Heart left ventricle (tissue), 16 donors: ENCODE measurements at places on chromosomes 2 and 18. TPM values are rescaled to one million over a fixed set of nuclear protein-coding genes. Genes with fewer than 3 reads are reported as not detected.

CXCR2 gene
- 0.19 TPM for polyA plus RNA-seq

C2orf92 gene
- 0.89 TPM for polyA plus RNA-seq

TRAPPC8 gene
- 9.5 TPM for polyA plus RNA-seq

APLF gene
- 0.65 TPM for polyA plus RNA-seq

DNA sequence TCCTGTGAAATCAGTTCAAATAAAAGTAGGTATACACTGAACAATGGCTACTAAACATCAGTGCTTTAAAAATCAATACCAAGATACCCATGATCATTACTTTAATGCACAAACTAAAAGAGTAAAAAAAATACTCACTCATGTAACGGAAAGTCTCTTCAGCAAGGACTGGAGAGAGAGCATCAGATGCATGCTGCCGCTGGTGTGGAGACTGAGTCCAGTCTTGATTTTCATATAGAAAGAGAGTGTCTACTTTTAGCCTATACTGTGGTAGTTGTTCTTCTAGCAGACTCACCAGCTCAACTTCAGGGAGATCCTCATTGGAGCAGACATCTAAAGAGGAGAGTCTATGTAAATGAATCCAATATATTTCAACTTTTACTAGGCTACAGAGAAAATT, 44.0 kb downstream of the TRAK2 start:
- DNase-seq = no peak

- DNase-seq = no peak
Observed at GRCh38 chr18:75586130-75586889, 158.8 kb upstream of the SMIM21 start.

GRCh38 chr2:67806816-67807215, 256.0 kb downstream of the C1D start:
- DNase-seq = no peak

DNA sequence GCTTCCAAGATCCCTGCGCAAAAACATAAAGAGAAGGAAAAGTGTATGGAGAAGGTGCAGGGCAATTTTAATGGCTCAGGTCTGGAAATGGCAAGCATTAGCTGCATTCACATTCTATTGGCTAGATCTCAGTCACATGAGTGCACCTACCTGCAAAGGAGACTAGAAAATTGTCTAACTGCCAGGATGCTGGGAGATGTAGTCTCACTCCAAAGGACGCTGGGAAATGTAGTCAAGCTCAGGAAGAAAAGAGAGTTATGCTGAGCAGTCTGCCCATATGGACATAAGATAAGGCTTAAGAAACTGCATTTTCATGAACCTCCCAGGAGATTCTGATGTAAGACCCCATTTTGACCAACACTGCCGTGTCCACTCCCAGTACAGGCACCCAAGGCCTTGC, 9.5 kb upstream of the KLHL29 start:
- no peak for DNase-seq

DNA sequence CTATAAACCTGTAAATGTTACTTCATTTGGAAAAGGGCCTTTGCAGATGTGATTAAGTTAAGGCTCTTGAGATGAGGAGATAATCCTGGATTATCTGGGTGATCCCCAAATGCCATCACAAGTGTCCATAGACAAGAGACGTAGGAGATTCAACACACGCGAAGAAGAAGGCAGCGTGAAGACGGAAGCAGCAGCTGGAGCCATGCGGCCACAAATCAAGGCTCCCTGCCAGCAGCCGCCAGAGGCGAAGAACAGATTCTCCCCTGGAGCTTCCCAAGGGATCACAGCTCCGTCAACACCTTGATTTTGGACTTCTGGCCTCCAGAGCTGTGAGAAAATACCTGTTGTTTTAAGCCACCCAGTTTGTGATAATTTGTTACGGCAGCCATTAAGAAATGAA, 11.0 kb upstream of the VAPA start:
- DNase-seq = peak; percentile 39
